ENCODE measurements at places on chromosomes 4 and X.

DNA sequence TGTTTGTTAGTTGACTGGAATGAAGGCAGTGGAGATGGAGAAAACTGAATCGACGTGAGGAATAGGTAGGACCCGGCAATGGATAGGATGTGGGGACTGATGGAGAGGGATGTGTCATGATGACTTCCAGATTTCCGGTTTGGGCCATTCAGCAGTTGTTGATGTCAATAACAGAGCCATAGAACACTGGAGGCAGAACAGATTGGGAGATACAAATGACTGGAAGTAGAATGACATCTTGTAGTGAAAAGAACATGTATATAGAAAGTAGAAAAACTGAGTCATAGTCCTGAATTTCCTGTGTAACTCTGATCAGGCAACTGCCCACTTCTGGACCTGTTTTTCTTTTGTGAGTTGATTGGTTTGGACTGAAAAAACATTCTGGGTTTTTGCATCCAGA is 24.5 kb downstream of the CETN2 start:
- no peaks in the 10 kb centered on the region for H3K4me1 ChIP-seq
- no peaks in the 10 kb centered on the region for H3K27me3 ChIP-seq
- H3K27ac ChIP-seq, result no peak overlapping the region
- no peak overlapping the region for H3K4me3 ChIP-seq
- no peak for DNase-seq

- DNase-seq, result no peak
- H3K4me3 ChIP-seq, result no peak overlapping the region
- H3K27me3 ChIP-seq, result no peaks in the 10 kb centered on the region
Observed at GRCh38 chr4:176726803-176727202, 65.9 kb downstream of the VEGFC start.

DNA sequence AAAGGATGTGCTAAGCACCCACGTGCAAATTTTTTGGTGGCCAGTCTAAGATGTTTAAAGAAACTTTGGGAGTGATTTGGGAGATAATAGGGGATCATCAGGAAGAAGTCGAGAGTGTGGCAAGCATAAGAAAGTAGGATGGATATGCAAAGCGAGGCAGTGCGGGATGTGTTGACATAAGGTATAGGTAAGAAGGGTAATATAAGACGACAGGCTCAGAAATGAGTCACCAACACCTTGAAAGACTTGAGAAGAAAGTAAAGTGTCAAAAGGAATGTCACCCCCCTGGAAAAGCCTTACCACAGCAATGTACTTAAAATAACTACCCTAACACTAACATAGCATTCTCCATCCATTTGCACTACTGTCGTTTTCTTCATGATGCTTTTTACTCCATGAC is 69.8 kb upstream of the BMP2K start:
- H3K4me1 ChIP-seq, result peaks cover 1% of the 10 kb centered on the region
- H3K36me3 ChIP-seq, result no peaks in the 10 kb centered on the region
- no peak overlapping the region for H3K4me3 ChIP-seq
- DNase-seq, result peak; percentile 4

DNA sequence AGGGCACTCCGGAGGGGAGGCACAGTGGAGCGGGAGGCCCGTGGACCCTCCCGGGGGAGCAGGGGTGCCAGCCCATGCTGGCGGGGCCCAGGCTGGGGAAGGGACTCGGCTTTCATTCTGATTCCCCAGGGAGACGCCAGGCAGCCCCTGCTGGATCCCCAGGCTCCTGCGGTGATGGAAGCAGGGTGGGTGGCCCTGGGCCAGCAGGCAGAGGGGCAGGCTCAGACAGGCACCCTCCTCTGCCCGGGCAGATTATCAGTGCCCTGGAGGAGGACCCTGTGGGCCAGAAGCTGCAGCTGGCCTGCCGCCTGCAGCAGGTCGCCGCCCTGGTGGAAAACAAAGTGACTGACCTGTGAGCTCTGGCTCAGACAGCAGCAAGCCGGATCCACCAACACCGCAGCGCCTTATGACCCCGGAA is 2.1 kb upstream of the SRPK3 start:
- no peak overlapping the region for H3K27ac ChIP-seq
- no peaks in the 10 kb centered on the region for H3K27me3 ChIP-seq
- H3K36me3 ChIP-seq, result peaks cover 2% of the 10 kb centered on the region
- H3K4me3 ChIP-seq, result no peak overlapping the region

DNA sequence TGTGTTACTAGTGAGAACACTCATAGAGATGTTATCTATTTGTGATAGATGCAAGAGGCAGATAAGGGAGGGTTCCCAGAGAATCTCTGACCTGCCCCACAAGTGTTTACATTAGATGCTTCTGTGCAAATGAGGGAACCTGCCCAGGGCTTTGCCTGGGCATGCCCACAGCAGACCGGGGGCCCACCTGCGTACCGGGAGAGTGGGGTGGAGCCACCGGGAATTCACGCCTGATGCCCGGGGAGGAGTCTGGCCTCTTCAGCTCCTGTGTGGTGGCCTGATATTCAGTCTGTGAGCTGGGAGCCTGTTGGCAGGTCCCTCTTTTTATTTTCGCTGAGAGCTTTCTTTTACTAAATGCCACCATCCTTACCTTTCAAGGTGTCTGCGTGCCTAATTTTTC is 155.7 kb downstream of the SNCA start:
- peaks cover 2% of the 10 kb centered on the region for H3K36me3 ChIP-seq
- peak; percentile 48 for DNase-seq
- peak overlapping the region; percentile 42 for H3K4me3 ChIP-seq

- H3K27me3 ChIP-seq, result no peaks in the 10 kb centered on the region
- H3K4me1 ChIP-seq, result no peaks in the 10 kb centered on the region
- DNase-seq, result no peak
- no peaks in the 10 kb centered on the region for H3K36me3 ChIP-seq
Observed at GRCh38 chrX:74525116-74525515, 89.3 kb downstream of the RLIM start.

- no peak overlapping the region for H3K4me3 ChIP-seq
- no peaks in the 10 kb centered on the region for H3K27me3 ChIP-seq
- no peaks in the 10 kb centered on the region for H3K36me3 ChIP-seq
- no peak for DNase-seq
- no peaks in the 10 kb centered on the region for H3K4me1 ChIP-seq
Observed at GRCh38 chrX:131987252-131987651, 35.9 kb upstream of the STK26 start.

DNA sequence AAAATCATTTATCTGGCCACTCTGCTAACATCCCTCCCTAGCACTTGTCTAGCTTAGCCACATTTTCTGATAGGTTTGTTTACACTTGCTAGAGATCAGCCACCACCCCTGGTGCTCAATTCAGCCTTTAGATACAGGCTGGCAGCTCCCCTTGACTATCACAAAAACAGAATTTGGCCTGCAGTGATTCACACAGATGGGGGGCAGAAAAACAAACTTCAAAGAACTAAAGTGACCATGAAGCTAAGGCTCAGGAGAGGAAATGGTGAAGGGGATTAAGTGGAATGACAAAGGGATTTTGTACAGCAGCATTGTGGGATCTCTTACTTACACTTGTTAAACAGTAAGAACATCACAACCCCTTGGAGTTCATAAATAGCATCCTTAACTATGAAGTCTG is 1718.0 kb upstream of the PCDH7 start:
- no peak for DNase-seq
- H3K27ac ChIP-seq, result no peak overlapping the region
- H3K4me3 ChIP-seq, result no peak overlapping the region
- H3K27me3 ChIP-seq, result no peaks in the 10 kb centered on the region
- peaks cover 2% of the 10 kb centered on the region for H3K4me1 ChIP-seq
- H3K36me3 ChIP-seq, result no peaks in the 10 kb centered on the region

DNA sequence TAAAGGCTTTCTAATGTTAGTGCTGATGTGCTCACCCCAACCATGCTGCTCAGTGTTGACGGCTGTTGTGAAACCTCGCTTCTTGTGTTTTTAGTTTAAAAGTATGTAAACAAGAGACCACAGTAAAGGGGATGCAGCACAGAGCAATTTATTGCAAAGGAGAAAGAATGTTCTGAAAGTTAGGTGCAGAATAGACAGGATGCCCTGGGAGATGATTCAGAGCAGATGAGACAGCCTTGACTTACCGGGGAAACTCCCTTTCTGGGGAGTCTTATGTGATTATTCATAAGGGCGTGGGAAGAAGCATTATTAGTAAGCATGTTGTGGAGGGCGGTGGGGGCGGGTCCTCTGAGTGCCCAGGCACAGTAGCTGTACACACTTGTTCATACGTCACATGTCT is 47.7 kb downstream of the EVC start:
- H3K27ac ChIP-seq, result no peak overlapping the region
- H3K27me3 ChIP-seq, result no peaks in the 10 kb centered on the region
- peaks cover 14% of the 10 kb centered on the region for H3K36me3 ChIP-seq
- H3K4me1 ChIP-seq, result no peaks in the 10 kb centered on the region
- no peak overlapping the region for H3K4me3 ChIP-seq
- DNase-seq, result no peak

DNA sequence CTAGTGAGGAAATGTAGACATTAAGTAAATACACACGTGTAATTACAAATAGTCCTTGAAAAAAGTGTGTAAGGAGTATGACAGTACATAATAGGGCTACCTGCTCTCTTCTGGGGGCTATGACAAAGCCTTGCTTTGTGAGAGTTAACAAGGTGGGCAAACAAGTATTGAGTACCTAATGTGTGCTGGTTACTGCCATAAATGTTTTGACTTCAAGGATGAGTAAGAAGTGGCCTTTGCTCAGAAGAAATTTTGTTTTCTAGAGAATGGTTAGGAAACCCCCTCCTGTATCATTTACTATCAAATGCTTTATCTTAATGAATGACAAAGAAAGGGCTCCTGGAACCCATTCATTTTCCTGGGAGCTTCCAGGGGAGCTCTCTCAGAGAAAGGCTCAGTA is 167.0 kb upstream of the CASK start:
- H3K4me3 ChIP-seq, result no peak overlapping the region
- H3K27me3 ChIP-seq, result no peaks in the 10 kb centered on the region
- no peaks in the 10 kb centered on the region for H3K4me1 ChIP-seq
- H3K27ac ChIP-seq, result no peak overlapping the region
- no peak for DNase-seq
- no peaks in the 10 kb centered on the region for H3K36me3 ChIP-seq

Data from iPS DF 6.9 (cell line).